Caudate nucleus (tissue), 63 donors: ENCODE measurements at places on chromosomes 4 and X.

DNA sequence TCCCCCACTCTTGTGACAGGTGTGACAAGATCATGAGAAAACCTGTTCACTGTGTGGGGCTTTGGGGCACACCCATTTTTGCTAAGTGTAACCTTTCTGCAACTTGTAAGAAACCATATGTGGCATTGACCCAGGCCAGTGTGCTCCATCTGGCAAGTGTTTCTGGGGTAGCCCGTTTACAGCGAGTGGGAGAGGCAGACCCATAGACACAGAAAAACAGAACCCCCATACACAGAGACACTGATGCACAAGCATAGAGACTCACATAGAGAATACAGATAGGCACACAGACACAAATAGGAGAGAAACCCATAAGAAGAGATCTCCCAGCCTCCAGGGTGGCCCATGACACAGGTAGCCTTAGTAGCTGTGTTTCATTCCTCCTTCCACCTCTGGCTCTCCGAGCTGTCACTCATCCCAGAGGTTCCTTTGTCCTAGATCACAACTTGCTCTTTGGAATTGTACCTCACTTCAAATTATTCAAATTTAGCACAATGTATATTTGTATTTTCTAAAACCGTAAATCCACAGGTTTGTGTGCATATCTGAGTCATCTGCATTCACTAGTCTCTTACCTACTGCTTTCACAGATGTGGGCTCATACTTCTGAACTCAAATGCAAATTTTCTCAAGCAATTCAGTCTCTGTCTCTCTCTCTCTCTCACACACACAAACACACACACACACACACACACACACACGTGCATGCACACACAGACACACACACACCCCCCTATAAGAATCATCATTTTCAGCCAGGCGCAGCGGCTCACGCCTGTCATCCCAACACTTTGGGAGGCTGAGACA, 114.4 kb downstream of the SH3KBP1 start:
- DNase-seq = no peak

DNA sequence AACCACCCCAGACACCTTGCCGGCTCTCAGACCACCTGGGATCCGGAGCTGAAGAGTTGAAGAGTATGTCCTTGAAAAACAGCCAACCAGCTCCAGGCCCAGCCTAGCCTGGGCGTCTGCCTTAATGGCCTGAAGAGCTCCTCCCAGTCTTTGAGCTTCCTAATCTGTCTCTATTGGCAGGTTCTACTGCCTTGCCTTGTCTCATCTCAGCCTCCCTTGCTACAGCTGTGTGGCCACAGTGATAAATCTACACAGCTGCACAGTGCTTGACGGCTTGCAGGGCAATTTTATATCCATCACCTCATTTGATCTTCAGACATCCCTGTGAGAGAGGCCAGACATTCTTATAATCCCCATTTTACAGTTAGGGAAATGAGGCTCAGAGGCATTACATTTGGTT, 19.9 kb downstream of the AWAT2 start:
- no peak for DNase-seq

DNA sequence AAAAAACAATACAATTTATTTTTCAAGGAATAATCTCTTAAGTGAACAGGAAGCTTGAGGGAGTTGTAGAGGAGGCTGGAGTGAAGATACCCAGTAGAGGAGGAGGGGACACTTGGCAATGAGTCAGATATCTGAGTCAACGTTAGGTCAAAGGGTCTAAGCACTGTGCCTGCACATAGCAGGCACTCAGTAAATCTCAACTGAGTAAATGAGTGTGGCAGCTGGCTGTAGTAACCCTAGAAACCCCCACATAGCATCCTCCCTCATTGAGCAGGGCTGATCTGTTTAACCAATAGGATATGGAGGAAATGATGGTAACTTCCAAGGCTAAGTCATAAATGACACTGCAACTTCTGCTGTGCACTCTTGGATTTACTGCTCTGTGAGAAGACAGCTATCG, 186.0 kb upstream of the FAM241A start:
- DNase-seq = no peak

DNA sequence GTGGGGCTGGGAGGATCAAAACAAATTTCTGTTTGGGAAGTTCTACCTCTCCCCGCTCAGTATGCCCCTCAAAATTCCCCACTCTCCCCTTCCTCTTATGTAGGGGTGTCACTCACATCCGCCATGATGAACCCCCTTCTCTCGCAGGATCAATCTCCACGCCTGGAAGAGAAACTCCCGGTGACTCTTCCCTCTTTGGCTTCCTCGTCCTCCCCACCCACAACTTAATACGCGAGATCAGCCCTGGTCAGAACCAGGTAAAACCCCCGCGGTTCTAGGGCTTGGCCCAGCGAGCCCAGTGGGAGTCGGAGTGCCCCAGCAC, 427 bp downstream of the LAMTOR3 start:
- DNase-seq = no peak

- no peak for DNase-seq
Observed at GRCh38 chr4:110793890-110794554, 171.1 kb upstream of the PITX2 start.

DNA sequence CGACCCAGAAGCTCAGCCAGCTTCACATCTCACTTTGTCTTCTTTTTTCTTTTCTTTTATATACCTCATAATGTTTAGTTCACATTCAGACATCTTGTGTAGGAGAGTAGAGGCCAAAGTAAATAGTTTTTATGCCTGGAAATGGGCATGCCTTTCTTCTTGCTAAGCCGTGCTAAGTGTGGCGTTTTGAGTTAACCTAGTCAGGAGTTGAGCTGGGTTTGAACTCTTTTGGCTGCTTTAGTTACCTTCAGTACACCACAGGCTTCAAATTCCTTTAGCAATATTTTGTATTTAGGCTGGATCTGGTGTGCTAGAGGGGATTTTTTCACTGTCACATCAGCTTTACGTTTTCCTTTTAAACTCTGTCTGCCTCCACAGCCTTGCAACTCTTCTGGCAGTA, 300.8 kb downstream of the ZNF674 start:
- DNase-seq = no peak

DNA sequence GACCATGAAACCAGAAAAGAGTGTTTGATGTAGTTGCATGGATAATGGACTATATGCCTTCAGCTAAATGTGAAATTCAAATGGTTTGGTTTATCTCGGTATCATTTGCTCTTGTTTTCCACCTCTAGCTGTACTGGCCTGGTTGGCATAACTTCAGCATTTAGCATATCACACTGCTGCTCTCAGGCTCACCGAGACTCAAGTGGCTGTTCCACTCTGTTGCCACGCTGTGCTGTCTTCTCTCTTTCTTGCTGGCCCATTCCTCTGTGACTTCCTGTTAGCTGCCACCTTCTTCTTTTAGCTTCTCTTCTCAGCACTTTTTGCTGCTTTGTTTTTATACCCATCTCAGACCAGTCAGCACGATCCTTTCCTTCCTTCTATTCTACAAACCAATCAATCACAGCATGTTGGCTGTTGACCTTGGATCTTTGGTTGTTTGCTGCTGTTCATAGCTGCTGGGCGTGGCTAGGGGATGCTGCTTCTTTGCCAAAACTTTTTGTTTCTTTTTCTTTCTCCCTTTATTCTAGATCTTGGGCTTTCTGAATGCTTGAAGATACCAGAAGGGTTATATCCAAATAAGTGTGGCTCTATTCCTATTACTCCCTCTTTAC, 24.0 kb downstream of the INTS6L start:
- DNase-seq = no peak

GRCh38 chr4:162456106-162456505, 292.3 kb upstream of the FSTL5 start:
- DNase-seq = no peak

DNA sequence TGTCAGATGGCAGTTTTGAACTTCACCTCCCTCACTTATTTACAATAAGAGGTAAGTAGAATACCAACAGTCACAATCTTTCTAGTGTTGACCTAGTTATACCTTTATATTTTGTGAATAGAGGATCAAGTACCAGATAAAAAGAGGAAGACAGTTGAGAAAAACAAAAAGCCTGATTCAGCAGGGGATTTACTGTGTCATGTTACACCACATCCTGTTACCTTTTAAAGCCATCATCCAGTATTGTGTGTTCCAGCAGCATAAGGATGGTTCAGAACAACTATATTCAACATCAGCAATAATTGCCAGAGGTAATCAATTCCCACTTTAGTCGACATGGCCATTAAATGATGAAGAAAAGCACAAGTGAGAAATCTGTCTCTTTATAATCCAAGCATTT, 21.3 kb upstream of the CXCL6 start:
- DNase-seq = no peak
